ENCODE measurements at places on chromosomes 2 and 18. TPM values are rescaled to one million over a fixed set of nuclear protein-coding genes. Genes with fewer than 3 reads are reported as not detected.

The ACKR3 gene
- total RNA-seq, result 2.3 TPM

The DCDC2C gene
- total RNA-seq, result not detected

The NUP35 gene
- 12.9 TPM for total RNA-seq

The SLC19A3 gene
- not detected for total RNA-seq

The CYTIP gene
- 286 TPM for total RNA-seq

The TRPM8 gene
- not detected for total RNA-seq

The RFTN2 gene
- 0.05 TPM for total RNA-seq

The FAM110C gene
- total RNA-seq, result 0.26 TPM

DNA sequence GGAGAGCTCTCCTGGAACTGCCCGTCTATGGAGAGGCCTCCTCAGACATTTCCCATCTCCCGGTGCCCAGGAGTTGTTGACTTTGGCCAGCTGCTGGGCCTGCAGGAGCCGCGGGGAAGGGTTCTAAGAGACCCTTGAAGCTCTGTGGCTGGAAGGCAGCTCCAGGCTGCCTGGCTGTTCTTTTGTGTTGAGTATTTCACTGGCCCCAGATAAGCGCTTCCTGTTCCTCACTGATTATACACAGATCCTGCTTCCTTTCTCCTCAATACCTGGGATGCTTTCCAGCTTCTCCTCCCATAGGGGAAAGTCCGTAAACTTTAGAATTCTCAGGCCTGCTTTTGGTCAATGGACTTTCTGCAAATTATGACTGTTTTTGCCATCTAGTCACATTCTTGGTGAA lies 57.8 kb downstream of the TGOLN2 start:
- no peak for DNase-seq

DNA sequence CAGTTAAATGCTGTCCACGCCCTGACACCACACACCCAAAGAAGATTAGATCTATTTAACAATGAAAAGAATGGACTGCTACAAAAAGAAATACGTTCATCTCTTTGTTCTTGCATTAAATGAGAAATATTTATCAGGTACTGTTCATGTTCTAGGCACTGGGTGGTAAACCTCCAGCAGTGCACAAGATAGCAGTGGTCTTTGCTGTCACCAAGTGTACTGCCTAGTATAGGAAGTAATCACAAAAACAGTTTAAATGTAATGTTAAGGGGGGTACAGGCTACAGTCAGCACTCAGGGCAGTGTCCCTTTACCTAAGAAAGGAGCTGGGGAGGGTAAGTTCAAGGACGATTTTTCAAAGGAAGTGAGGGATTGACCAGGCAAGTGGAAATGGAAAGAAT lies 443.6 kb downstream of the PARD3B start:
- no peak for DNase-seq

DNA sequence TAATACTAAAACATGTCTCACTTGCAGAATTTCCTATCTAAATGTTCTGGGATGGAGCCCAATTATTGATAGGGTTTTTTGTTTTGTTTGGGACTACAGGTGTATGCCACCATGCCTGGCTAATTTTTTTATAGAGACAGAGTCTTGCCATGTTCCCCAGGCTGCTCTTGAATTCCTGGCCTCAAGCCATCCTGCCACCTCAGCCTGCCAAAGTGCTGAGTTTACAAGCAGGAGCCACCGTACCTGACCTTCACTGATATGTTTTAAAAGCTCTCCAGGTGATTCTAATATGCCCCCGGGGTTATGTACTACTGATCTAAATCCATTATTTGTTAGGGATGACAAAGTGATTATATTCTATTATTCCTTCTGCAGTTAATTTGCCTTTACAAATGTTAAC lies 2.2 kb downstream of the ELAC1 start:
- no peak for DNase-seq

GRCh38 chr2:11129598-11130449 lies 25.4 kb upstream of the SLC66A3 start:
- peak; percentile 79 for DNase-seq

DNA sequence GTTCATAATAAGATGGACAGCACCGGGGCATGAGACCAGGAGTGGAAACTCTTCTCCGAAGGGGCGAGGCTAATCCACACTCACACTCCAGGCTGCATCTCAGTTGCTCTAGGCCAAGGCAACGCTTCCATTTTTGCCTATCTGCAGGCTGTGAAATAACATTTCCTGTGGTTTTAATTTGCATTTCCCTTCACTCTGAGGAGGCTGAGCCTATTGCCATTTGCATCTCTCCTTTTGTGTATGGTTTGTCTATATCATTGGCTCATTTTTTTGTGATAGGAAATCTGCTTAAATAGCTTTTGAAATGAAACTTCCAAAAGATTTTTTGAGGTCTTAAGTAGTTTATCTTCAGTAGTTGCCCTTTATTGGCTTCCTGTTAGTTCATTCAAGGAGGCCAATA lies 57.6 kb downstream of the TPGS2 start:
- DNase-seq, result no peak

- no peak for DNase-seq
Measured at GRCh38 chr2:231449503-231450054, 14.7 kb downstream of the NCL start.

DNA sequence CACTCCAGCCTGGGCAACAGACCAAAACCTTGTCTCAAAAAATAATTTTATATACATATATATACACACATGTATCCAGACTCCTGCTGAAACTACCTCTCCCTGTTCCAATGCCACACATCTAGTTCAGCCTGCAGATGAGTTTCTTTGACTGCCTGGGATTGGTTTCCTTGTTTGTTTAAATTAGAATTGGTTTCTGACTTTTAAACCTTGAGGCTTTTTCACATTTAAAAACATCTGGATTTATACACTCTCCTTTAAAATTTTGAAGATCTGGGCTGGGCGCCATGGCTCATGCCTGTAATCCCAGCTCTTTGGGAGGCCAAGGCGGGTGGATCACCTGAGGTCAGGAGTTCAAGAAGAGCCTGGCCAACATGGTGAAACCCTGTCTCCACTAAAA lies 21.8 kb upstream of the CXCR1 start:
- DNase-seq, result no peak

GRCh38 chr2:176885001-176885643 lies 327.5 kb upstream of the HNRNPA3 start:
- no peak for DNase-seq

DNA sequence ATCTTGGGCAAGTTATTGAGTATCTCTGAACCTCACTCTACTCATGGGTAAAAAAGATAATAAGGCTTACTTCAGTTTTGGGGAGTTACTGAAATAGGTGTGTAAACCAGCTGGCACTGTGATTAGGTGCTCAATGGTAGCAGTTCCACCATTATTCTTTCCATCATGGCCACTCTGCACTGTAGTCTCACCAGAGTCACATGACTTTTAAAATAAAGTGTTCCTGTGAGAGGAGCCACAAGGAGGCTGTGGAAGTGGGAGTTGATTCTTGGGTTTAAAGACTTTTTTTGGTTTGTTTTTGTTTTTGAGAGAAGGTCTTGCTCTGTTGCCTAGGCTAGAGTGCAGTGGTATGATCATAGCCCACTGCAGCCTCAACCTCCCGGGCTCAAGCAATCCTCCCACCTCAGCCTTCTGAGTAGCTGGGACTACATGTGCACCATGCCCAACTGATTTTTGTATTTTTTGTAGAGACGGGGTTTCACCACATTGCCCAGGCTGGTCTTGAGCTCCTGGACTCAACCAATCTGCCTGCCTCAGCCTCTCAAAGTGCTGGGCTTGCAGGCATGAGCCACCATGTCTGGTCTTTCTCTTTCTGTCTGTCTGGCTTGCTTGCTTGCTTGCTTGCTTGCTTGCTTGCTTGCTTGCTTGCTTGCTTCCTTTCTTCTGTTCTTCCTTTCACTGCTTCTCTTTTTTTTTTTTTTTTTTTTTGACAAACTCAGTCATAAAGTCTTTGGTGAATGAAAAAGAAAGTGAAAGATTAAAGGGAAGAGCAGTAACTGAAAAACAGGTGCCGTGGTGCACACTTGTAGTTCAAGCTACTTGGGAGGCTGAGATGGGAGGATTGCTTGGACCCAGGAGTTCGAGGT lies 21.2 kb upstream of the ACVR1 start:
- DNase-seq, result no peak

- no peak for DNase-seq
Measured at GRCh38 chr2:65161551-65162100, 31.7 kb upstream of the RAB1A start.

GRCh38 chr2:1634681-1635341 lies 109.5 kb downstream of the PXDN start:
- no peak for DNase-seq

DNA sequence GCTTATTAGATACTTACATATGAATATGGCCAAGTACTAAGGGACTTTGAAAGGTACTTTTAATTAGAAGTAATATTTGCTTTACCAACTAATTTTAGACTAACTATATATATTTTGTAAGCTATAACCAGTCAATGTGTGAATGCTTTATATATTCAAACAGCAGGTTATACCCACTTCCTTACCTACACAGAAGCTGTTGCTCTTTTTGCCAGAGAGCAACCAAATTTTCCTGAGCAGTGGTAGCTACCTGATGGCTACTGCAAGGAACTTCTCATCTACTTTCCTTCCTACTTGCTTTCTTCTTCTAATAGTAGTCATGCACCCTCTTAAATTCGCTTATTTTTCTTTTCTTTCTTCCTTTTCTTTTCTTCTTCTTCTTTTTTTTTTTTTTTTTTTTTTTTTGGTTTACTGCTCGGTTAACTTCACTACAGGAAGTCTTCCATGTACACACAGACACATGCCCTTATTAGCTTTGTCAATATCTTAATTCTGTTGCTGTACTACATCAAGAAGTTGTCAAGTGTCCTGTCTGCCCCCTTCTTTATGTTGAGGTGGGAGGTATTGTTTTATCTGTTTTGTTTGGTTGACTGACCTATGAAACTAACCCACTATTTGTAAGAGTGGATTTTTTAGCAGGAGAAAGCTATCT lies 95.0 kb downstream of the EPC2 start:
- DNase-seq, result no peak

- no peak for DNase-seq
Measured at GRCh38 chr2:54545702-54546450, 89.7 kb downstream of the SPTBN1 start.

- no peak for DNase-seq
Measured at GRCh38 chr2:184596819-184597411, 1.4 kb upstream of the ZNF804A start.

DNA sequence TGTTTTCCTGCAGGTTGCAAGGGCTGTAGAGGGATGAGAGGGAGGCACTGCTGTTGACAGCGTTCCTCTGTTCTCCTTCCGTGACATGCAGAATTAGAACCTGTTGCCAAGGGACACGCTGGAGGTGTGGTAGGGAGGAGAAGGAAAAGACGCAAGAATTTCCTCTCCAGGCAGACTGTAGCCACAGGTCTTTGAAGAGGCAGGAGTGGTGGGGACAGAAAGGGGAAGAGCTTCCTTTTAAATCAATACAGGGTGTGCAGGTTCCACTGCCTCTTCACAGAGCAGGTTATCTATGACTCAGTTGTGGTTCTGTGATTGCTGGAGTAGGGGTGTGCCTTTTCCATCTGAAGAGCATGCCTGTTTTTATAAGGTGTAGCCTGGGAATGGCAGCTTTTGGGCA lies 133.0 kb downstream of the WDSUB1 start:
- DNase-seq, result no peak

DNA sequence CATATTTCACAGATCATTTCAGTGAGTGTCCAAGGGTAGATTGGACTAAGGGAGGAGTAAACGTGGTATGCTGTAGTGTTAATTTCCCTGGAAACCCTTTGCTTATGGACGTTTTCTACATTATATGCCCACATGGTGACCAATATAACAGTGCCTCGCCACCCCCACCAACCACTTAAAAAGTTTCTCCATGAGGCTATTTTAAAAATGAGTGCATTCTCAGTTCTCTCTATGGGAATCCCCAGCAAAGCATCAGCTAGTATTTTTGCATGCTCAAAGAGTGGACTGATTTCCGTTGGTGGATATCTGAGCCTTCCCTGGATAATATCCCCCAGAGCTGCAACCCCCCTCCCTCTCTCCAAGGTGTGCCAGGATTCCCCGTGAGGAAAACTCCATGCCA lies 73.2 kb downstream of the TGFA start:
- no peak for DNase-seq

- no peak for DNase-seq
Measured at GRCh38 chr2:184472481-184472880, 125.8 kb upstream of the ZNF804A start.

DNA sequence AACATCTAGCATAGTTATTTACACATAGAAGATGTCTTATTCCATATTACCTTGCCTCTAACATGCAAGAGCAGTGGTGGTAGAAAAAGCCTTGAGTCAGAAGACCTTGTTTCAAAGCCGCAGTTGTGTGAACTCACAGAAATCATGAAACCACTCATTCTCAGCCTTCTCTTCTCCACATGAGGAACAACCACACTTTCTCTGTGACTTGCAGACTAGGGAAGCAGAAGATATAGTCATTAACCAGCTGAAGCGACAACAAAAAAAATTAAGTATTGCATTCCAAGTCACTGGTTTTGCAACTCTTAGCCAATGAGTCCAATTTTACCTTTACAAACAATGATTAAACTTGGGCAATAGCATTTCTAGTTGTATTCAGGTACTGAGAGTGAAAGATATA lies 19.0 kb downstream of the TWSG1 start:
- no peak for DNase-seq

GRCh38 chr18:76212960-76213359 lies 282.1 kb downstream of the ZNF516 start:
- DNase-seq, result no peak

DNA sequence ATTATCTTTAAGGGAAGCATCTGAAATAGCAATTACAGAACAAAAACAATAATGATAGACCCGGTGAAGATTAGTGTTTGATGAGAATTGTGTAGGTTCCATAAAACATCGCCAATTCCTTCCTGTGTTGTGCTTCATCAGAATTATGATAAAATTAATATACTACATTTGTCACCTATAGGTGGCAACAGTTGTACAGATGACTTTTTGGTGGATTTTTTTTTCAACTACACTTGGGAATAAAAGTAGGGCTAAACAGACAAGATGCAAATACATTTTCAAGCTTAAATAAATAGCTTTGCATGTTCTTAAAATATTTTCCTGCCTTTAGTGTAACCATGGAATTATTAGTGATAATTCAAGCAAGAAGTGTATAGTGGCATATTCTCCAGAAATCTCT lies 7.0 kb upstream of the LYPD1 start:
- no peak for DNase-seq

DNA sequence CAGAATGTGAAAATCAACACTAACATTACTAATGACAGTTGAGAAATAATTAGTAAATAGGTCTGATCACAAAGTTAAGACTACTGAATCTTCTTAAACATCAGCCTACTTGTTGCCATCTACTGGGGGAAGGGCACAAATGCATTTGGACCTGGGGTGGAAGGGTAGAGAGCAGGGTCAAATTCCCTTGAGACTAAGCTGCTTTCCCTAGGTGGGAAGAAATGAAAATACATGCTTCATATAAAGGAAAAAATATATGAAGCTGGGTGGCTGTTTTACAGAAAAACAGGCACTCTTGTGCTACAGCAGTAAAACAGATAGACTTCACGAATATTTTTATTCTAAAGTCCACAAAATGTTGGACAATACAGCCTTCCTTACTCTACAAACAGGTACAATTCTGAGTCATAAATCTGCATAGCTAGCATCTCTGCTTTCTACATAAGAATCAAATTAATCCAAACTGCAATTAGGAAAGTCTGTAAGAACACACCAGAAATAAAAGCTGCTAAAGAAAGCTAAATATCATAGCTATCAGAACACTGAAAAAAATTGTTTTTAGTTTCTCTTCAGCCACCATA lies 10.9 kb downstream of the TRIP12 start:
- no peak for DNase-seq

- DNase-seq, result no peak
Measured at GRCh38 chr2:212408524-212408923, 130.1 kb downstream of the ERBB4 start.

GRCh38 chr18:302097-302496 lies 34.2 kb upstream of the THOC1 start:
- DNase-seq, result no peak

GRCh38 chr2:152394326-152394725 lies 59.4 kb downstream of the FMNL2 start:
- no peak for DNase-seq
